ENCODE measurements at places on chromosomes 16 and 17.
A peak's percentile ranks its signal among the peaks of the same experiment; 100 is the strongest.

DNA sequence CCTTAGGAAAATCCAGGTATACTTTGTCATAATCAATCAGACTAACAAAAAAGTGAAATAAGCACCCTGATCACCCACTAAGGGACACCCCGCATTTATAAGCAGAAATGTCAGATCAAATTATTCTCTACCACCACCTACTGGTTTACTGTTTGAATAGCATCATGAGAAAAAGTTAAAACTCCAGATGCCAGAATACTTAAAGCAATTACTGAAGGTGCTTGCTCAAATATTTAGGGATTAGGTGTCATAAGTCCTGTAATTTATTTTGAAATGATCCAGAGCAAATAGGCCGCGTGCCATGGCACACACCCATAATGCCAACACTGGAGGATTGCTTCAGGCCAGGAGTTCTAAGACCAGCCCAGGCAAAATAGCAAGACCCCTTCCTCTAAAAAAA lies 2.3 kb downstream of the TOP2A start:
- no peak for DNase-seq

DNA sequence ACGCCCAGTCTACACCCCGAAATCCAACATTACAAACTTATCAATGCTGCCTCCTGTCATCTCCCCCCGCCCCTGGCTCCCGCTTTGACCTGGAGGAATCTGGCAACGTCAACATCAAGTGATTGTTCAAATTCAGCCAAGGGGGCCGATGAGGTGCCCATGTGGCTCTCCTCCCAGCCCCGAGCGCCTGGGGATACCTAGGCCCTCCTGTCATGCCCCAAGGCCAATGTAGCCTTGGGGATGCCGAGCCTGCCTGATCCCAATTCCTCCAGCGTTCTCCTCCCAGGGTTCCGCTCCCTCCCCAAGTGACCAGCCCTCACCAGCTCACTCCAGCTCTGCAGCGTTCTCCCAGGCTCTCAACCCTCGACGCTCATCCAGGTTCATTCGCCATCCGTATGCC lies 59.4 kb downstream of the NXN start:
- DNase-seq, result no peak

DNA sequence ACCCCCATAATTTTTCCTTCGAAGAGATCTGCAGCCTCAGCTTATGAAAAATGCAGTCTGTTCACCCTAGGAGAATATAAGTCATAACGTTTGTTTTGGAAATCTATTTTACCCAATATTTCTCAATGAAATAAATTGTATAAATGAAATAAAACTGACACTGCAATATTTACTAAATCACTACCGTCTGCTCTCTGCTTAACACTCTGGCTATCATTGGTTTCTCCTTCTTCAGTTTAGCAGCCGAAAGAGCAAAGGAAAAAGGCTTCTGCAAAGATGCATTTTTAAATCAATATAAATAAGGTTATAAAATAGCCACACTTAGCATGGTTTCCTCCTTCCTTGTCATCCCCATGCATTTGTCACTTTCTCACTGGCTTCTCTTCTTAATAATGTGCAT lies 148.2 kb downstream of the SNX11 start:
- no peak for DNase-seq

- no peak for DNase-seq
Measured at GRCh38 chr16:704552-705380, 835 bp downstream of the FBXL16 start.

DNA sequence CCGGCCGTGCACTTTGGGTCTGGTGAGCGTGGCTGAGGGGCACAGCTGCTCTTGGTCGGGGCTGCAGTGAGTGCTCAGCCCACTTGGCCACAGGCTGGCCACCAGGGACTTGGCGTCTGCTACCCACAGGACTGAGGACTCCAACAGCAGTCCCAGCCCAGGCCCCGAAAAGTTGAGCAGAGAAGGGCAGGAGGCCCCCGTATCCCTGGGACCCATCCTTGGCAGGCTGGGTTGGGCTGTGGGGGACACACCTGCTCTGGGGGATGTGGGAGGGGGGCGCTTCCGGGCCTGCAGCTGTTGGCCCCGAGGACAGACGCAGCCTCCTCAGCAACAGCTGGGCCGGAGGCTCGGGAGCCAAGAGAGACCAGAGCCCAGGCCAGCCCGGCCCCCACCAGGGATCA lies 19.4 kb upstream of the SSTR5 start:
- DNase-seq, result peak; percentile 34

Measured in head of caudate nucleus (tissue), 42 donors.